Thymus (tissue), 14 donors: ENCODE measurements at places on chromosomes 1 and 21. TPM values are rescaled to one million over a fixed set of nuclear protein-coding genes. Genes with fewer than 3 reads are reported as not detected.

Gene AGO4
- 10.2 TPM for polyA plus RNA-seq

DNA sequence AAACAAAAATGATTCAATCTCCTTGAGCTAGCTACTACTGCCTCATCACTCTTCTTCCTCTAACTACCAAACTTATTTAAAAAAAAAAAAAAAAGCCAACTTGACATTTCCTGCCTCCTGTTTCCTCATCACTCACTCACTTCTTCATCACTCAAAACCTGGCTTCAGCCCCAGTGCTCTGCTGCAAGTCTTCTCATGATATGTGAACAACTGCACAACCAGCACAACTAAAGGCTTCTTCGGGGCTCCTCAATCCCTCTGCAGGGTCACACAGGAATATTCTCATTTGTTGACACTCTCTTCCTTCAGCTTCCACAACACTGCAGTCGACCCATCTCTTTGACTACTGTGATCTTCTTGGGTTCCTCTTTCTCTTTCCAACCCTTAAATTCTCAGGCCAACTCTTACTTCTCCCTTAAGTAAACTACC is 7.6 kb downstream of the MTF1 start:
- H3K27ac ChIP-seq = no peak overlapping the region
- no peak overlapping the region for H3K4me3 ChIP-seq
- H3K4me1 ChIP-seq = peaks cover 6% of the 10 kb centered on the region

DNA sequence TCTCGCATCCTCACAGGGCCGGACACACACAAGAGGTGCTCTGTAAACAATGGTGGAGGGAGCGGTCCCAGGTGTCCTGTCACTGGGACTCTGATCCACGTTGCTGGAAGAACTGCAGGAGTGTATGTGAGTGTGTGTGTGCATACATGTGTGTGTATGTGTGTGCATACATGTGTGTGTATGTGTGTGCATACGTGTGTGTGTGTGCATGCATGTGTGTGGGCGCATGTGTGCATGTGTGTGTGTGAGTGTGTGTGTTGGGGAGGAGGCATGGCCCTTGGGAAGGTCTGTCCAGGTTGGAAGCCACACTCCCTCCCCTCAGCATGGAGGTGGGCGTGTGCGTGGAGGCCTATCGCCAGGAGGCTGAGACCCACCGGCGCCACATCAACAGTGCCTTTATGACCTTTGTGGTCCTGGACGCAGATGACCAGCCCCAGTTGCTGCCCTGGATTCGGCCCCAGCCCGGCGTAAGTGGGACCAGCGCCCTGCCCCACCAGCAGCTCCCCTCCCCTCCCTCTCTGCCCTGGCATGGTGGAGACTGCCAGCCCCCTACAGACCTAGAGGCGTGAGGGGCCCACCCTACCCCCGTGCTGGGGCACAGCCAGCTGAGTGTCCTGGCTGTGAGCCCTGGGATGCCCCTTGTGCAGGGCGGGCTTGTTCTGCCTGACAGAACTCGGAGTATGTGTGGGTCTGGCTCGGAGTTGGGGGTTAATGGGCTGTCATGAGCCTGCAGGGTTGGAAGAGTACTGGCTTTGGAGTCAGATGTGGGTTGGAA is 22.2 kb downstream of the FAM151A start:
- peaks cover 25% of the 10 kb centered on the region for H3K4me1 ChIP-seq
- no peaks in the 10 kb centered on the region for H3K36me3 ChIP-seq
- DNase-seq = no peak
- no peak overlapping the region for H3K27ac ChIP-seq
- no peak overlapping the region for H3K4me3 ChIP-seq
- no peaks in the 10 kb centered on the region for H3K27me3 ChIP-seq

DNA sequence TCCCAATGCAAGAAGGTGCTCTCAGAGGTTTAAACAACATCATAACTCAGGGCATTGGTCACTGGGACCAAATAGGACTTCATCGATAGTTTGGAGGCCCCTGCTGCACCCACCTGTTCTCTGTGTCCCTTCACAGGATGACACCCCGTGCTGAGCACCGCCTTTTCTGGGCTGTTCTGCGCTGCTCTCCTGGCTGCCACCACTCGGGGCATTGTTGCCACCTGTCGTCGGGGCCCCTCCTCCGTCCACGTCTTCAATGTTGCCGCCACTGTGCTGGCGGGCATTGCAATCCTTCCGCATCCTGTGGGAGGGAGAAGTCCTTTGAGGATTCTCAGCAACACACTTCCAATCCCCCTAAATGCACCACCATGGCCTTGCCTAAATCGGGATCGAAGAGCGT is 47.7 kb downstream of the NTPCR start:
- no peaks in the 10 kb centered on the region for H3K36me3 ChIP-seq
- H3K27me3 ChIP-seq = no peaks in the 10 kb centered on the region
- no peak overlapping the region for H3K27ac ChIP-seq
- H3K4me1 ChIP-seq = no peaks in the 10 kb centered on the region
- H3K4me3 ChIP-seq = no peak overlapping the region

DNA sequence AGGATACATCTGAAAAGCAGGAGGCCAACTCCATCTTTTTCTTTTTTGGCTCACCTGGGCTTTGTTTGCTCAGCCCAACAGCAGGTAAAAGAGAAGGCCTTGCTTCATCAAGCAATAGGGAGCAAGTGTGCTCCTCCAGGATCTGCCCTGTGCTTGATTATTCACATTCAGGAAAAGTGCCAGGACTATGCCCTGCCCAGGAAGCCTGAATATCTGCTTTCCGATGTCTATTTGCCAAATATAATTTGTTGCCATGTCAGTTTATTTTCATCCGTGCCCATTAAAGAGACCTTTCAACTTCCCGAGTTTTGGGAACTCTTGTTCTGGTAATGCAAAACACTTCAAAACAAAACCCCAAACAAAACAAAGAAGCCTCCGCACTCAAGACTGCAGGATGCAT is 185.3 kb downstream of the CDC7 start:
- DNase-seq = no peak
- H3K4me1 ChIP-seq = no peaks in the 10 kb centered on the region
- no peak overlapping the region for H3K27ac ChIP-seq
- no peaks in the 10 kb centered on the region for H3K27me3 ChIP-seq
- H3K4me3 ChIP-seq = no peak overlapping the region
- H3K36me3 ChIP-seq = no peaks in the 10 kb centered on the region

DNA sequence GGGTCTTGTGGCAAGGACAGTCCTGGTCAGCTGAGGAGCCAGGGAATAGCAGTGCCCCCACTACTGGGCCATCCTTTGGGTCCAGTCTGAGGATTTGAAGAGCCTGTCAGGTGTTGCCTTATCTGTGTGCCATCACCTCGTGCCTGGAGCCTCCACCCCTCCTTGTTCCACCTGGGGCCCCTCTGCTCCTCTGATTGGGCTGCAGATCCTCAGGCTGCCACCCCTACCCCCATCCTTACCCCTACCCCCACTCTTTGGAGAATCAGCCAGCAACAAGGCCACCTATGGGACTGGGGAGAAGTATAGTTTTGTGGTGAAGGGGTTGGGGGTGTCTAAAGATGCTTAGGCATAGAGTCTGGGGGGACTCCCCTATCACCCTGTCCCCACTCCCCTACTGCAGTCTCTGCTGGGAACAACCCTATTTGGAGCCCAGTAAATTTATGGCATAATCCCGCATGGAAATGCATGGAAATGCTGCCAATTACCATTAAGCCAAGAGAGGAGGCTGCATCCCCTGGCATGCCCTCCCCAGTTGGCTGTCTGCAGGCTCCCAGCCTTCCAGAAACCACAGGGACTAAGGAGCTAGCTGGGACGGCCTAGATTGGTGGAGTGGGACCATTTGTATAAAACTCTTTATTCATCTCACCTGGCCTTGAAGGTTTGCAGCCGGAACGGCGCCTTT is 142.7 kb upstream of the CSF3R start:
- H3K4me1 ChIP-seq = no peaks in the 10 kb centered on the region
- no peaks in the 10 kb centered on the region for H3K36me3 ChIP-seq
- no peak for DNase-seq
- H3K4me3 ChIP-seq = no peak overlapping the region
- no peak overlapping the region for H3K27ac ChIP-seq
